ENCODE measurements at places on chromosomes 16 and 17. TPM values are rescaled to one million over a fixed set of nuclear protein-coding genes. Genes with fewer than 3 reads are reported as not detected.

Gene SLC4A1
- 1.1 TPM for total RNA-seq

Gene HSPB9
- total RNA-seq: not detected

Gene NPIPB9
- 0.70 TPM for total RNA-seq

Gene ACE
- total RNA-seq: 4.0 TPM

Gene ABAT
- total RNA-seq: 14.9 TPM

Gene MILR1
- 5.0 TPM for total RNA-seq

Gene GOT2
- 176 TPM for total RNA-seq

Gene DHRS7B
- total RNA-seq: 45.3 TPM

Gene ZFPM1
- 1.7 TPM for total RNA-seq

Gene TNP2
- total RNA-seq: not detected

Gene TAC4
- total RNA-seq: not detected

Gene UTS2R
- total RNA-seq: 16.9 TPM

DNA sequence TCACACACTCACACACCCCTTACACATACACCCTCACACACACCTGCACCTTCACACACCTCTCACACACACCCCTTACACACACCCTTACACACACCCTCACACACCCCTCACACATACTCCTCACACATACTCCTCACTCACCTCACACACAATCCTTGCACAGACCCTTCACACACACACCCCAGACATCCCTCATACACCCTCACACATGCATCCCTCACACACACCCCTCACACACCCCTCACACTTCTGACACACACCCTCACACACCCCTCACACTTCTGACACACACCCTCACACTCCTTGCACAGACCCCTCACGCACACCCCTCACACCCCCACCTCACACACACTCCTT lies 23.9 kb downstream of the C17orf67 start:
- DNase-seq: peak; percentile 18

- no peak for DNase-seq
Measured at GRCh38 chr17:32773856-32774694, 102.8 kb downstream of the MYO1D start.

DNA sequence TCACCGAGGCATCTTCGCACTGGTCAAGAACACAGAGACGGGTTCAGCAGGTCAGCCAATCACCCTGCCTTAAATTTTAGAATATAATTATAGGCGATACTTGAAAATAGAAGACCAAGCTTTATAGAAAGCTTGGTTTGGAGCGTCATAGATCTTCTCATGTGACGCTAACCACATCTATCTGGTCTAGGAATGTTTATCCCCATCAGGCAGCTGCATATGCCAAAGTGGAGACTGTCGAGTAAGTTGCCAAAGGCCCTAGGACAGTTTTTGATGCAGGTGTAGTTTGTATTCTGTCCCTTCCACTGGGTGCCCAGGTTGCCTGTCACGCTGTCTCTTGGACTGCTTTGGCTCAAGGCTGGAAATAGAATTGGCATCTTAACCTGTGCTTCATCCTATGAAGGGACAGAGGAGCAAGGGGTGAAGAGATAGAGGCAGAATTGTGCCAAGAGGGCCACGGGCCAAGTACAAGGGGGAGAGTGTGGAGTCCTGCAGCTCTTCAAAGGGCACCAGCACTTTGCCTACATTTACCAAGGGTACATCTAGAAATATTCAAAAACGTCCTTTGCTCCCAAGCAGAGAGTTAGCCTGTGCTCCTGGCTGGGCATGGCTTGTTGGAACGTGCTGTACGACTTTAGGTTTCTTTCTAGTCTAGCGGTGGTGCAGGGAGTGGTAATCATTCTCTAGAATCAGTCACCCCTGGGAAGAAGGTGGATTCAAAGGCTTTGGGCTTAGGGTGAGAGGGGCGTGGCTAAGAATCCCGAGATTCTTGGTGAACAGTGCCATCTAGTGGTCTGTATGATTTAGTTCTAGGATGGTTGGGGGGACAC lies 5.3 kb upstream of the WIPI1 start:
- DNase-seq: no peak

- no peak for DNase-seq
Measured at GRCh38 chr17:78430892-78431691, 52.6 kb downstream of the PGS1 start.

- DNase-seq: no peak
Measured at GRCh38 chr17:17177176-17177575, 29.0 kb downstream of the PLD6 start.

- no peak for DNase-seq
Measured at GRCh38 chr17:4569591-4569990, 9.2 kb upstream of the GGT6 start.

- DNase-seq: peak; percentile 40
Measured at GRCh38 chr16:35752012-35752772, 2292.8 kb downstream of the TP53TG3F start.

DNA sequence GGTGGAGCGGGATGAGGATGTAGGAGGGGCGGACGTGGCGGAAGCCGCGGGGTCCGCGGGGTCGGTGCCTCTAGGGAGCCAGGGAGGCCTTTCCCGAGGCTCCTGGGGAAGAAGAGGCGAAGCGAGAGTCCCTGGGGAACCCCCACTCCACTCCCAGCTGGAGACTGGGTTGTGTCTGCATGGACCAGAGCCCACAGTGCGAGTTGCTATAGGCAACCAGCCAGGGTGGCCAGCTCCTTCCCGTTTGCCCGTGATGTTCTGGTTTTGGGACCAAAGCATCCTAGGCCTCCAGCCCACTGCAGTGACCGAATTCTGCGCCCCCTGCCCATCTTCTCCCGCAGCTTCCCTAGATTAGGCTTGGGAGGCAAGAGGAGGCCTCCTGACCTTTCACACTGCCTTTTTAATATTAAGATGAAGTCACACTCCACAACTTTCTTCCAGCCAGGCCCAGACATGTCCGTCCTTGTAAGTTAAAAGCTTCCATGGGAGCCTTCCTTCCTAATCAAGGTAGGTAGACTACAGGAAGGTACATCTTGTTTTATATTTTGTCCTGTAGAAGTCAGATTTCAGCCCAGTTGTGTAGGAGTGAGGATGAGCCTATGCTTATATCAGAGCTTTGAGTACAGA lies 469 bp downstream of the AMZ2 start:
- DNase-seq: peak; percentile 73

DNA sequence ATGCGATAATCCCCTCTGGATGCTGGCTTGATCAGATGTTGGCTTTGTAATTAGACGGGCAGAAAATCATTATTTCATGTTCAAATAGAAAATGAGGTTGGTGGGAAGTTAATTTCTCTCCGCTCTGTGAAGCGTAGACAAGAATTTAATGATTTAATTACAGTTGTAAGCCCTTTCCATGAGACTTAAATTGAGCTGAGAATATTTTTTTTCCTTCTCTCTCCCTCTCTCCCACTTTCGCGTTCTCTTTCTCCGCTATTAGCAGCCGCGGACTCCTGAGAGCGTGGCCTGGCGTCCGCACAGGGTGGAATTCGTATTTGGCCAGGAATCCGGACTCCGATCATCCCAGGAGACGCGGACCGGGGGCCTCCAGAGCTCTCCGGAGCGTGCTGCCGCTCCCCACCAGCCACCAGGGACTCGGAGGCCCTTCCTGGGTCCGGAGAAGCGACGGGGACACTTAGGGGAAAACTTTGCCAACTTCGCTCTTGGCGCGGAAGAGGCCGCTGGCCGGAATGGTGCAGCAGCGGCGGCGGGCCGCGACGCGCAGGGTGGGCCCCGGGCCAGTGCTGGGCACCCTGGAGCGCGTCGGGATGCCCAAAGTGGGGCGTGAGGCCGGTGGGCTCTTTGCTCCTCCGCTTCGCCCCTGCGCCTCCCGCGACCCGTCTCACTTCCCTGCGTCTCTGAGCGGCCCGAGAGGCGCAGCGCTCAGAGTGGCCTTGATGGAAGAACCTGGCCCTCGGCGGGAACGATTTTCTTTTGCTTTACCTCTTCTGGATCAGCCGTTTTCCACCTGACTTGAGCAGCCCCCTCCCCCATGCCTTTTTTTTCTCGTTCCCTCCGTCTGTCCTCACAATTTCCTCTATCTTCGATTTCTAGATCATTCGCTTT lies 3.6 kb upstream of the IRX3 start:
- DNase-seq: no peak

DNA sequence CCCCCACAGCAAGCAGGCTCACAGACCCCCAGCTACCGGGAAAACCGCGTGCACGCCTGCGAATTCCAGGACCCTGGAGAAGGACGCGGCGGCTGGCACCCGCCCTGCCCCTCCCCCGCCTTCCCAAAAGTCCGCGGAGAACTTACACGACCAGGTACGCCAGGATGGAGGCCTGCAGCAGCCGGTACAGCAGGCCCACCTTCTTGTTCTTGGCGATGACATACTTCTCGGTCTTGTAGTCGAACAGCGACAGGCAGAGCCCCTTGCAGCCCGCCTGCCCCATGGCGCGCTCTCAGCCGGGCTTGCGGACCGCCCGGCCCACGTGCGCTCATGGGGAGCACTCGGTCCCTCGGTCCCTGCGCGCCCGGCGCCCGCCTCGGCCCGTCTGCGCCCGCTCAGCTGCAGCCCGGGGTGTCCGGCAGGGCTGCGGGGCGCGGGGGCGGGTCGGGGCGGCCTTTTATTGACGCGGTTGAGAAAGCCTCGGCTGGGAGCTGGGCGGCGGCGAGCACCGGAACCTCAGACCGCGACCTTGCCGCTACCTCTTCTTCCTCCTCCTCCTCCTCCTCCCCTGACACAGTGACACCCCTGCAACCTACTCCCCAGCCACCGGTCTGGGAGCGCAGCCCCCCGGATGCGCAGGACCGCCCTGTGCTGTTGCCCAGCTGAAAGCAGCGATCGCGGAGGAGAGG lies at the start of gene P2RX5:
TSS of gene P2RX5 (minus strand) at position 433 of the 689 bp plus-strand sequence. CDS start at position 283, 150 bp downstream.
- DNase-seq: no peak

DNA sequence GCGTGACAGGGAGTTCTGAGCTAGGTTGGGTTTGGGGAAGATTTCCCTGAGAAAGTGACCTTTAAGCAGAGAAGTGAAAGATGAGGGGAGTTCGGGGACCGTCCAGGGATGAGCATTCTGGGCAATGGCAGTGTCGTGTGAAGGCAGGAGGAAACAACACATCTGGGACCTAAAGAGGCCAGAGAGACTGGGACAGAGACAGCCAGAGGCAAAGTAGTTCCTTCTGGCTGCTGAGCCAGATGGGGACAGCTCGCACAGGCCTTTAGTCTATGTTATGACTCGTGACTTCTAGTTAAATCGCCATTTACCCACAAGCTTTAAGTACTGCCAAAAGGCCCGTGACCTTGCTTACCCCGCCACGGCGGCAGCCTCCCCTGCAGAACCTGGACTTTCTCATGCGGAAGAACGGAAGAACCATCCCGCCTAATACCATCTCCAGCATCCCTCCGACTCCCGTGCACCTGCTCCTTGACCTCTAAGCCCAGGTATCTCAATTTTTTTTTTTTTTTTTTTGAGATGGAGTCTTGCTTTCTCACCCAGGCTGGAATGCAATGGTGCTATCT lies 8.5 kb upstream of the MED11 start:
- no peak for DNase-seq

DNA sequence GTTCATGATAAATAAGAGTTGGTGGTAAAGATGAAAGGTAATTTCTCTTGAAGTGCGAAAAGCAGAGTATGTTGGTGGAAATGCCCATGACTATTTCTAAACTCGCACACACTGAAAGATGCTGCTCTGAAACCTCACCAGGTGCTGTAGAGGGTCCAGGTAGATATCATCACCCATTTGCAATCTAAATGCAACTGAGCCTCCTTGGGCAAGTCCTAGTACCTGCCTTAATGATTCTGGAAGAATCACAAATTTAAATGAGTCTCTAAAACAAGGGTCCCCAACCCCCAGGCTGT lies 5.9 kb upstream of the MMD start:
- no peak for DNase-seq

DNA sequence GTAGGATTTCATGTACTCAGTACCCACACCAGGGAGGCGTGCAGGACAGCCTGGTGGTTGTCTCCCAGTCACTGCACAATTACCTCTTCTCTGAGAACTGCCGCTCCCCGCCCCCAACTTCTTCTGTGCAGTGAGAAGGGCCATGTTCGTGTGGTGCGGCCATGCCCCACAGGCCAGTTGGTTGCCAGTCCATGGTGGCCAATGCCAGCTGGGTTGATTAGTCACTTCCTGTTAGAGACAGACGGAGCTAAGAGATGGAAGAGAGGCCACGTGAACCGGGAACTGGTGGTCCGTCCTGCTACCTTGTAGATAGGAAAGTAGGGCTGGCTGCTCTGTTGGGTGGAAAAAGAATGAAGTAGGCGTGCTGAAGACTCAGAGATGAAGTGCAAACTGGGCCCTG lies 206.5 kb downstream of the ABCC12 start:
- no peak for DNase-seq

- no peak for DNase-seq
Measured at GRCh38 chr16:12661656-12662172, 142.0 kb downstream of the CPPED1 start.

- no peak for DNase-seq
Measured at GRCh38 chr17:72126575-72127486, 6.0 kb downstream of the SOX9 start.

DNA sequence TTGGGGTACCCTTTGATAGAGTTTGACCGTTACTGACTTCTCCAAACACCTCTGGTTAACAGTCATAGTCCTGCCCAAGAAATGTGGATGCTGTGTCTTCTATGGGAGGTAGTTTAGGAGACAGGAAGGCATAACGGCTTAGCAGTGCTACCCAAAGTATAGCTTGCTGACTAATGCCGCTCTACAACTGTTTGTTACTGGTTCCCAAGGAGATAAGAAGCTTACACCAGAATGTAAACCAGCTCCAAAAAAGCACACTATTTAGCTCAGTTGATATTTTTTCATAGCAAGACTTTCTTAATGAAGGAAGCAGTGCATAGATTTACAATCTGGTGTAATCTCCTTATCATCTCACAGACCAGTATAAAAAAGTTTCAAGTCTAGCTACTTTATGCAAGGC lies 95.7 kb downstream of the HS3ST3B1 start:
- no peak for DNase-seq

- DNase-seq: peak; percentile 67
Measured at GRCh38 chr17:27760069-27760885, 40.1 kb downstream of the NOS2 start.

- DNase-seq: no peak
Measured at GRCh38 chr16:14339694-14340093, 268.6 kb downstream of the MRTFB start.

DNA sequence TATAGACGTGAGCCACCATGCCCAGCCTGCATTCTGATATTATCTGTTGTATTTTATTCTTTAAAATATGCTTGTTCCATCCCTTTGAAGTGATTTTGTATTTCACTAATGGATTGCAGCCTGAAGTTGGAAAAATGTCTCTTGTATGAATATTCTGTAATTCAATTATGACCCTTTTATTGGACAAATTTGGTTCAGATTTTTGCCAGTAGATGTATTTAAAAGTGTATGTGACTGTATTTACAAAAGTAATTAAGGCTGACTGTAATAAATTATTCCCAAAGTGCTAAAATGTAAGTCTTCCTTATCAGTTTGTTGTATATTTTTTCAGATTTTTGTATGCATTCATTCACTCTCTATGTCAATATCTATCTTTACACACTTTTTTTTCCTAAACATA lies 23.8 kb downstream of the PPM1E start:
- DNase-seq: no peak

DNA sequence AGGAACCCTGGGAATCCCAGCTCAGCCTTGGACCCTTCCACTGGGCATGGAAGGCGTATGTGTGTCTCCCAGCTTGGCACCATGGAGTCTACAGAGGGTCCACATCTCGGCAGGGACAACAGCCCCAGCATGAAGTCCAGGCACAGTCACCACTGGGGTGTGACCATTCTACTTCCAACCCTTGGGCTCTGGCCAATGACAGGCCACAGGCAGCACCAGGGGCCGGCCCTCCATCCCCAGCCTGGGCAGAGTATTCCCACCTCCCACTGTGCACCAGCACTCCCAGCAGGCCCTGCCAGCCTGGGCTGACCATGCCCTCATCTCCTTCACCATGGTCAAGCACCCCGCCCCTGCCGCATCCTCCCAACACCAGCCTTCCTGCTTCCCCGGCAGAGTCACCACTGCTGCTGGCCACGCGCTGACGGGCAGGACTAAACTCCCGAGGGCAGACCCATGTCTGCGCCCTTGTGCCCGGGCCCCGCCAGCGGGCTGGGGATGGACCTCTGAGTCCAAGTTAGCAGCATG lies 9.5 kb upstream of the PPP1R27 start:
- DNase-seq: no peak
